ENCODE measurements at places on chromosomes 13 and 19.

DNA sequence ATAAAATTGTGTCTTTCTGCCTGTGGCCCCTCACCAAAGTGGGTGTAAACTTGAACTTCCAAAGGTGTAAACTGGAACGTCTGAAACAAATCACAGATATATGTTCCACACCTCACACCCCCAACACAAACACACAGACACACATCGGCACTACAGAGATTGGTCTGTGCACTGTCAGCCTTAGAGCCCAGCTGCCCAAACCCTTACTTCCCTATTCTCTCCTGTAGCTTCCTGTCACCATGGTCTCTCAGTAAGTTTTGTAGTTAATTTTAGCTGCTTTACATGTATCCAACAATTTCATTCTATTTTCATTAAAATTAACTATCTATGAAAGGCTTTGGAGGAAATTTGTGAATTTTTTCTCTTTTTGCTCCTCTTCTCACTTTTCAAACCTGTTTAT is 5.4 kb downstream of the TM9SF2 start:
- no peak for DNase-seq

GRCh38 chr13:96898212-96898611 is 96.1 kb downstream of the OXGR1 start:
- no peak for DNase-seq

DNA sequence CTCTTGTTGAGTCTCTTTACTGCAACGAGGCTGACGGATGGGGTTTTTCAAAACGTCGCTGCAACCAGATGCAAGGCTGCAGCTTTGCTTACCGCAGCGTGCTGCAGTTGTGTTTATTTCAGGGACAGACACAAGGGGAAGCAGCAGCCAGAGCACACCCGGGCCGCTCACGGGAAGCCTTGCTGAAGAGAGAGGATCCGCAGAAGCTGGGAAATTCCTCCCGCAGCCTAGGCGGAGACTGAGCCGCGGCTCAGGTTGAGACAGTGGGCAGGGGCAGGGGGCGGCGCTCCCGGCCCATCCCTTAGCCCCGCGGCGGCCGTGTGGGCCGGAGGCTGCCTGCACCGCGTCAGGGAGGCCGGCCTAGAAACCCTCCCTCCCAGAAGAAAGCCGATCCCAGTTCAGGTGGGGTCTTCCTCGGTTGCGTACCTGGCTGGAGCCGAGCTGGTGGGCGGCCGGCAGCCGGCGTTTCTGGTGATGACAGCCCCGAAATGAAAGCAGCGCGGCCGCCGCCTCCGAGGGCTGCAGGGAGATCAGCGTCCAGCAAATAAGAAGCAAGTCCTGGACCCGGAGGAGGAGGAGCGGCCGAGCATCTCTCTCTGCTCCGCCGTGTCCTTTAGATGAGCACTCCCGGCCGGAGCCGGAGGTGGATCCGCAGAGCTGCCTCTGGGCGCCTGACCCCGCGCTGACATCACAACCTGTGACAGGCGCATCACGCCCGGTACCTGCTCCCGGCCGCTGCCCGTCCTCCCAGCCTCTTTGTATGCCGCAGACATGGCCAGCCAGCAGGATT is at the start of gene FRY:
Gene FRY (plus strand): TSS at position 750 of the 790 bp plus-strand sequence. CDS start 22 bp downstream, at position 772.
- DNase-seq = peak; percentile 42

GRCh38 chr19:35073941-35074340 is 32.4 kb downstream of the HPN start:
- DNase-seq = no peak

DNA sequence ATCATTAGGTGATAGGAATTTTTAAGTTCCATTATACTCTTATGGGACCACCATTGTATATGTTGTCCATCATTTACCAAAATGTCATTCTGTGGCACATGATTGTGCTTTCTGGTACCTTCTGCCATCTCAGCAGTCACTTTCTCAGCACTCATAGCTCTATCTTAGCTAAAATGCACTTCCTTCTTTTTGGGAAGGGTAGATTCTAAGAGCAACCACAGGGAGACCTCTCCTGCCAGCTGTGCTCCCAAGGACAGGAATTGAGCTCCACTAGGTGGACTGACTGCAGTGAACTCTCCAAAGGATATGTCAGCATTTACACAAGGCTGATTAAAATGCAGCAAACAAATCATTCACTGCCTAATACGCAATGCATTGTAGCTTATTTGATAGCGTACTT is 91.8 kb upstream of the OBI1 start:
- DNase-seq = no peak

GRCh38 chr13:48909056-48909389 is 66.7 kb upstream of the FNDC3A start:
- DNase-seq = no peak

DNA sequence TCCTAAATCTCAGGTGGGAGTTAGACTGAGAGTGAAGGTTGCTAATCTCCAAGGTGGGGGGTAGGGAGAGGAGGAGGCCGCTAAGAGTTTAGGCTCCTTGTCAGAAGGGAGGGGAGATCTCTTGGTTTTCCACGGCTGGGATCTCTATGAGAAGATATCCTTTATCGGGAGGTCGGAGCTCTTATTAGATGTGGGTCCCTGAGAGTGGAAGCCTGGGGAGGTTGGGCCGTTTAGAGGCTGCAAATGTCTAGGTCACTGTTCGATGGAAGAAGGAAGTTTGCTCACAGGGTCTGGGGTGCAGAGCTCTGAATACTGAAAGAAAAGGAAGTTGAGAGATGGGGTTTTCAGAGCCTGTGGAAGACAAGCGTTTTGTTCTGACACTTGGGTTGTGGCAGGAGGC is 3.8 kb downstream of the MYADM start:
- no peak for DNase-seq

DNA sequence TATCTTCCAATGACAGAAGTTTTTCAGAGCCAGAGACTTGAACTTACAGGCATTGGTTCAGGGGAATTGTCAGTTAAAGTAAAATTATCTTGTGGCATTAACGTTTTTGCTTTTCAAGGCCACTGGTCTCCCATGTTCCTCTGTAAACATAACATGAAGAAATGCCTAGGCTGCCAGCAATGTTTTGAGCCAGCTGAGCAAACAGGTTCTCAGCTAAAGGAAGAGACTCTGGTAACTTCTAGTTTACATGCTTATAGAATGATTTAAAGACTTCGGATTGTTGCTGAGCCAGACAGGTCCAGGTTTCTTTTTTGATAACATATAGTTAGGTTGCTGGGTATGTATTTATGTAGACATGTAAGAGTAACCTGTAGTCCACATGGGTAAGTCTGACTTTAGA is 35.7 kb downstream of the ZNF493 start:
- no peak for DNase-seq

- DNase-seq = peak; percentile 10
These were observed 46.2 kb downstream of the DCT start for GRCh38 chr13:94433055-94433961.

DNA sequence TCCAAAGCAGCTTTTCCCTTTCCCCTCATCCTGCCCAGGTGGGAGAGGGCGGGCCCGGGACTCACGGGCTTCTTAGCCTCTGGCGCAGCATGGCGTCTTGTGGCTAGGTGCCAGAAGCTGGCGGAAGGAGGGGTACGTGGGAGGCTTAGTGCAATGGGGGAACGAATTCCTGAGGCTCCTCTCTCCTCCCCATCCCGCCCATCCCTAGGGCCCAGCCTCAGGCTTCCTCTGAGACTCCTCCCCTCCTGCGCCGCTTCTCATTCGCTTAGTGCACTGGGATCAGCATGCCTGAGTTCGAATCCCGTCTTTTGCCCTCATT is 297.8 kb downstream of the ZNF536 start:
- DNase-seq = no peak
